ENCODE measurements at places on chromosomes 16 and 17.

GRCh38 chr16:66596986-66597848 lies 7.3 kb upstream of the CMTM3 start:
- no peak for DNase-seq

- DNase-seq = no peak
Observed at GRCh38 chr17:17315142-17315821, 12.1 kb downstream of the NT5M start.

GRCh38 chr17:70609566-70609965 lies 440.2 kb downstream of the KCNJ2 start:
- DNase-seq = no peak

- DNase-seq = no peak
Observed at GRCh38 chr16:78098087-78098486, 1.4 kb upstream of the WWOX start.

GRCh38 chr17:58911741-58912343 lies 156.2 kb downstream of the PPM1E start:
- no peak for DNase-seq

DNA sequence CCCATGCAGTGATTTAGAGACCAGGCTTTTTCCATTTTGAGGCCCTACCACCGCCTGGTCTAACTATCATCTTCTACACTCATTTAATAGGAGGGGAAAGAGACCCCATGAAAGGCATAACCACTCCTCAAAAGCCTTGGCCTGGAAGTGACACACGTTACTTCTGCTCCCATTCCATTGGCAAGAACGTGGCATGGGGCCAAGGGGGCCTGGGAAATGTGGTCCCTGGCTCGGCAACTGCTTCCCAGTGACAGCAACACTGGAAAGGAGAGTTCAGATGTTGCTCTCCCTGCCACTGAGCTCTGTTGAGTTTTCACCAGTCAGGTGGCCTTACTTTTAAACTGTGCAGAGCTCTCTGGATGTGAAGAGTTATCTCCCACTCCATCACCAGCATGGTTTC lies 45.2 kb upstream of the MAP3K14 start:
- DNase-seq = no peak

GRCh38 chr16:15434079-15434424 lies 336 bp upstream of the BMERB1 start:
- DNase-seq = no peak

DNA sequence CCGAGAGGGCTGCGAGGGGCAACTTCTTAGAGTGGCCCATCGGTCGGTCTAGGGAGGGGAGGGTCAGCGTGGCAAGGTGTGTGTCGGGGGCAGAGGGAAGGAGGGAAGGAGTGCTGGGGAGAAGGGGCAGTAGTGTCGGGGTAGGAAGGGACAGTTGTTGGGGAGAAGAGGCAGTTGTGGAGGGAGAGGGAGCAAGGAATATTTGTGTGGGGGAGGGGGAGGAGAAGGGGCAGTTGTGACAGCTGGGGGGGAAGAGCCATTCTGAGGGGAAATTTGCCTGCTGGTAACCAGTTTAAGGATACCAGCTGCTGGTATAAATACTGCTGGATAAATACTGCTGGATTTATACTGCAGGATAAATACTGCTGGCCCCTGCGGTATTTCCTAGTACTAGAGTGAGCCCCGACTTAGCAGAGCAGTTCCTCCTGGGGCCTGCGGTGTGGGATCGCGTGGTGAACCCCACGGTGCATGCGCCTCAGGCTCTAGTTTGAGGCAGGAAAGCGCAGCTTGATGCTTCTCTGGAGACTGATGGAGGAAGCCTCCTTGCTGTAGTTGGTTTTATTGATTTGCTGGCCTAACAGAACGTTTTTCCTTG lies 309 bp downstream of the DNAH2 start:
- DNase-seq = no peak

- DNase-seq = no peak
Observed at GRCh38 chr17:68468788-68469187, 11.5 kb upstream of the WIPI1 start.

Data from cerebellar nuclear complex (tissue), 1 donor.